ENCODE measurements at places on chromosomes 6 and 20.

DNA sequence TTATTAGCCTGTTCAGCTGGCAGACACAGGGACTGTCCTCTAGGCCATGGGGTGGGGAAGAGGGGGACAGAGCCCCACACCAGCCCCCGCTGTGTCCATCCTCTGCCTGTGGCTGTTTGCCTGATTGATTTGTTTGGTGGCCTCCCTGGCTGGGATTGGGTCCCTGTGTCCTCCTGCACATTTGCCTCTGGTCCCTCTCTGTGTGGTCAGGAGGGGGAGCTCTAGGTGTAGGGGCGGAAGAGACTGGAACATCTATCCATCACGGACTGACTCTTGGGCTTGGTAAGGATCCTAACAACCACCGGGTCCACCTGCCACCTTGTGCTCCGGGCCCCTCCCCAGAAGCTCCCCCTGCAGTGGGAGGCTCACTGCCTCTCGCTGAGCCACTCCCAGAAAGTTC is 38.4 kb upstream of the CCDC167 start:
- DNase-seq: peak; percentile 26

- no peak for DNase-seq
Observed at GRCh38 chr6:137010128-137010718, 34.5 kb downstream of the IL20RA start.

DNA sequence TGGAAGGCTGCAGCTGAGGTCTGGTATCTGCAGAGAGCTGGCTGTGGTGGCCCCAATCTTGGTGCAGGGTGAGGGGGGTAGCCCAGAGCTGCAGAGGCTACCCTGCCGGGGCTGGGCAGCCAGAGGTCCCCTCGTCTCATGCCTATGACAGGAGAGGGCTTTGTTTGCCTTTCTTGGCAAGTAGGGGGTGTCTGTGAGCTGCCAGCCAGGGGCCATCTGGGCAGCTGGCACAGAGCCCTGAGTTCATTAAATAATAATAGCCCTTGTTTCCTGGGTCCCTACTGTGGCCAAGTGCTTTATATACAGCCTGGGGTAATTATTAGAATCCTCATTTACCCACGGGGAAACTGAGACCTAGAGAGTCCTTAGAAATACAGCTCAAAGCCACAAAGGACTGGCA is 66.6 kb downstream of the EZR start:
- DNase-seq: no peak

DNA sequence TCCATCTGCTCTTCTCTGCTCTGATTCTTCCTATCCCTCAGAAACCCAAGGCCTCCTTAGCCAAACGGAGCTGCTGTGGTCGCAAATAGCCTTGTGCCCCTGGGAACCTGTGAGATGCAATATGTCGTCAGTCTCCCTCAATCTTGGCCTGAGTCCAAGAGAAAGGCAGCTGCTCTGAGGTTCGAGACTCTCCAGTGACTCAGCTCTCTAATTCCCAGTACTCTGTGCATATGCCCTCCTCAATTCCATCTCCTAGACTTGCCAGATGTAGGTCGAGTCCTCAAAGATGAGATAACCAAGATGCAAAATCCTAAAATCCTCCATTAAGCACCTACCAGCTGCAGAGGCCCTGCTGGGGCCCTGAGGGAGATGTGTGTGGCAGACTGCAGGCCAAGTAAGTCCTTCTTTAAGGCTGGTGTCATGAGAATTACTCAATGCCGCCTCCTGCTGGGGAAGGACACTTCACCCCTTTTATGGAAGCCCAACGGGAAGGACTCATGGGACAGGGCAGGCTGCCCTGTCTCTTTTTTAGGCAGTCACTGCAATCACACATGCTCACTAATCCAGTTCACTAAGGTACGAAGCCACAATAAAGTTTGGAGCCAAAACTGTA is 28.5 kb downstream of the C6orf15 start:
- no peak for DNase-seq

GRCh38 chr6:32855467-32856174 is 1.6 kb downstream of the PSMB9 start:
- no peak for DNase-seq

DNA sequence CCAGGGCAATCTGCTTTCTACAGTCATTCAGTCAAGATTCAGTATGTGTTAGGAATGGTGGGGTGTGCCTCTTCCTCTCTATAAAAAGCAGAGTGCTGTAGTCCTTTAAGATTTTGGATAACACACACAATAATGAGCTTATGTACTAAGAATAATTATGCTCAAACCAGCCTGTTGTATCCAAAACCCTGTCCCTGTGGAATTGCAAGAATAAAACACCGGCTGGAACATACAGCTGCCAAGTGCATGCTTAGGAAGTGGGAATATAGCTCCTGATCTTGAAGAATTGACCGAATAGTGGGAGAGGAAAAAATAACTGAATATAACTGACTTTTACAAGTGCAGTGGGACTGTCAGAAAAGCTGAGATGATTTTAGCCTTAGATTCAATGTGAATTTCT is 979 bp upstream of the MOCS1 start:
- no peak for DNase-seq

GRCh38 chr6:154058963-154059680 is 20.1 kb downstream of the OPRM1 start:
- DNase-seq: peak; percentile 9
